ENCODE measurements at places on chromosomes 1 and 21.

GRCh38 chr1:219771080-219771479 lies 157.3 kb downstream of the SLC30A10 start:
- no peak for DNase-seq

DNA sequence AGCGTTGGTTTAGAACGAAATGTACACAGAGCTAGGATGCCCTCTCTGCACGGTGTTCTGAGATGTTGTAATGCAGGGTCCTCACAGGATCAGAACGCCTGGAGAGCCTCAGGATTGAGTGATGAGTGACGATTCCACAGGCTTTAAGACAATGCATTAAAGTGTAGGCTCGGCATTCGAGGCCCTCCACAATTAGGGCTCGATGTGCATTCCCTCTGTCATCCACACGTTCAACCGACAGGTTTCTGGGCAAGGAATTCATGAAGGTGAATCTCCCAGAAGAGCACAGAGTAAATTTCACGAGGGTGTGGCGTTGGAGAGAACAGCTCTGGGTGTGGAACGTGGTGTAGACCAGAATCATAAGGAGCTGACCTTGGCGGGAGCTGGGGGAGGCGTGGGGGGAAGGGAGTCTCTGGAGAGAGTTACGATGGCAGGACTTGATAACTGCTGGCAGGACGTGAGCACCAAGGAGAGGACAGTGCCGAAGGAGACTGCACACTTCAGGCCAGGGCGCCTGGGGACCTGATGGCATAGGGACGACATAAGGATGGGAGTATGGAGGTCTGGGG lies 51.0 kb upstream of the EFHD2 start:
- DNase-seq = no peak

- no peak for DNase-seq
Measured at GRCh38 chr1:2499986-2500596, 24.0 kb downstream of the PLCH2 start.

DNA sequence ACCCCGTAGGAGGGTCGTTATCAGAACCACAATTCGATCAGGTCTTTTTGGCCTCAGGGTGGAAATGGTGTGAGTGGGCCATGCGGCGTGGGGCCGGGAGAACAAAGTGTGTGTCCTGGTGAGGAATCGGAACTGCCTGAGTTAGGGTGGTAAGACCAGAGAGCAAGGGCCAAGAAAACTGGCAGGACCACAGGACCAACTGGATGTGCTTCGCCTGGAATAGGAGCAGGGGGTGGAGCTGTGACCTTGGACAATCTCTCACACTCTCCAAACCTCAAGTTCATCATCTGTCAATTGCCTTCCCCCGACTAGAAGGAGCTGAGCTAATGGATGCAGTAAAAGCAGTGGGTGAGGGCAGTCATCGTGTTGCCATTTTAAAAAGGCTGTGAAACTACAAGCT lies 59.5 kb downstream of the NAV1 start:
- DNase-seq = no peak

DNA sequence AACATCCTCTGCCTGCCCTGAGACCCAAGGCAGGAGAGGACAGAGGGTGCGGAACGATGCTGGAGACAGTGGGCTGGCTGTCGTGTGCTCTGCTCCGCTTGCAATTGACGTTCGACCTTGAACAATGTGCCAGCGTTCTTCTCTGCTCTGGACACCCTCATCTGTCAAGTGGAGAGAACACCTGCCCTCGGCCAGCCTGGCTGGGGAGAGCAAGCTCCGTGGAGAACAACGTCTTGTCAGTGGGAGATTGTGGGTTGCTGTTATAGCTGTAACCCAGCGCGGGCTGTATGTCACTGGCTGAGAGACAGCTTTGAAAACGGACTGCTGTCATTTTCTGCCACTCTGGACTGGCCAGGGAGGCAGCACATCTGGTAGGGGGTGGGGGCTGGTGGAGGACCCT lies 14.7 kb downstream of the KIAA1614 start:
- no peak for DNase-seq

DNA sequence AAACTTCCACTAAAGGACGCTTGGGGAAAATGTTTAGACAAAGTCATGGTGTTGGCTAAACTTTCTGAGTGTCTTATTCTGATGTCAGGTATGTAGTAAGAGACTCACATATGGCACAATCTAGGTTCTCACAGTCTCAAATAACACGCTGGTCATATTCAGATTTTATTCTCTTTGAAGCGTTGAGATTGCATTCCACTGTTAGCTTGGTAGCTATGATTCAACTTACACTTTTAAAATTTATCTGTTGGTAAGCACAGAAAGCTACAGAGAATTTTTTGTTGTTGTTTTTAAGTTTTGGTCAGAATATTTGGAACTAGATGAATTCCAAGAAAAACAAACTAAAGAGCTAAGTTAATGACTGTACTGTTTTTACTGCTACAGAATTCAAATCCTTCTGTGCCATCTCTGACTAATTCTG lies 126.7 kb downstream of the PRRX1 start:
- DNase-seq = no peak

DNA sequence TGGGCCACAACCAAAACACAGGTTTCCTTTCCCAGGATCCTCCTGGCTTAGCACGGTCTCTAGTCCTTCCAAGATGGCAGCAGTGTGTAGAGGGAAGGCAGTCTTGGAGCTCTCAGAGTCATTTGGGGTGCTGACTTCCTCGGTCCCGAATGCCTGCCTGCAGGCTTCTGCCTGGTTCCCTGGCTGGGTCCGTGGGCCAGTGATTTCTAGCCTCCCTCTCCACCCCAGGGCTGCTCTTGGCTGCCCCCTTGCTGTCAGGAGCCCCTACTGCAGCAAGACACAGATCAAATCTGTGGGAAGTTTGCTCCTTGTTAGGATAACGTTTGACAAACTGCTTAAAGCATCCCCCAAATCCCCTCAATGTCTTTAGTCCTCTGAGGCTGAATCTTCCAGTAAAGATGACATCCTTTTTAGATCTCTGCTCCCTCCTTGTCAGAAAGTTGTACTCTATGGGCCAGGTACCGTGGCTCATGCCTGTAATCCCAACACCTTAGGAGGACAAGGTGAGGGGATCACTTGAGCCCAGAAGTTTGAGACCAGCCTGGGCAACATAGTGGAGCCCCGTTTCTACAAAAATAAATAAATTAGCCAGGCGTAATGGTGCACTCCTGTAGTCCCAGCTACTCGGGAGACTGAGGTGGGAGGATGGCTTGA lies 272.5 kb downstream of the RRAGC start:
- no peak for DNase-seq

GRCh38 chr1:66563094-66563800 lies 29.3 kb downstream of the SGIP1 start:
- DNase-seq = peak; percentile 97

GRCh38 chr1:168772428-168773060 lies 43.5 kb upstream of the DPT start:
- no peak for DNase-seq

GRCh38 chr1:209417761-209418160 lies 165.8 kb upstream of the CAMK1G start:
- no peak for DNase-seq

DNA sequence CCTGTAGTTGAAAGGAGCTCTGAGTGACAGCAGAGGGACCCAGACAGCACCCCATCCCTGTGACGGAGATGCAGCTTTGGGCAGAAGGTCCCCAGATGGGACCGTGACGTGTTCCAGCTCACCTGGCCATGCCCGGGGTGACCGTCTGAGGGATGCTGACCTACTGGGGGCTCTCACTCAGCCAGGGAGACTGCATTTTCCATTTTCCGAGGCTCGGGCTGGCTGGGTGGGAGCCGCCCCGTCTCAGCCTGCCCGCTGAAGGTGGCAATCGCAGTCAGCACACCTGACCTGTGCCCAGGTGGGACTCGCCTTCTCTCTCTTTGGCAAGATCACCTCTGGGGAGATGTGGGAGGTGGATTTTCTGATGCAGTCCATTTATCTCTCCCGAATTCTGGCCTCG lies 127.2 kb downstream of the AJAP1 start:
- no peak for DNase-seq

DNA sequence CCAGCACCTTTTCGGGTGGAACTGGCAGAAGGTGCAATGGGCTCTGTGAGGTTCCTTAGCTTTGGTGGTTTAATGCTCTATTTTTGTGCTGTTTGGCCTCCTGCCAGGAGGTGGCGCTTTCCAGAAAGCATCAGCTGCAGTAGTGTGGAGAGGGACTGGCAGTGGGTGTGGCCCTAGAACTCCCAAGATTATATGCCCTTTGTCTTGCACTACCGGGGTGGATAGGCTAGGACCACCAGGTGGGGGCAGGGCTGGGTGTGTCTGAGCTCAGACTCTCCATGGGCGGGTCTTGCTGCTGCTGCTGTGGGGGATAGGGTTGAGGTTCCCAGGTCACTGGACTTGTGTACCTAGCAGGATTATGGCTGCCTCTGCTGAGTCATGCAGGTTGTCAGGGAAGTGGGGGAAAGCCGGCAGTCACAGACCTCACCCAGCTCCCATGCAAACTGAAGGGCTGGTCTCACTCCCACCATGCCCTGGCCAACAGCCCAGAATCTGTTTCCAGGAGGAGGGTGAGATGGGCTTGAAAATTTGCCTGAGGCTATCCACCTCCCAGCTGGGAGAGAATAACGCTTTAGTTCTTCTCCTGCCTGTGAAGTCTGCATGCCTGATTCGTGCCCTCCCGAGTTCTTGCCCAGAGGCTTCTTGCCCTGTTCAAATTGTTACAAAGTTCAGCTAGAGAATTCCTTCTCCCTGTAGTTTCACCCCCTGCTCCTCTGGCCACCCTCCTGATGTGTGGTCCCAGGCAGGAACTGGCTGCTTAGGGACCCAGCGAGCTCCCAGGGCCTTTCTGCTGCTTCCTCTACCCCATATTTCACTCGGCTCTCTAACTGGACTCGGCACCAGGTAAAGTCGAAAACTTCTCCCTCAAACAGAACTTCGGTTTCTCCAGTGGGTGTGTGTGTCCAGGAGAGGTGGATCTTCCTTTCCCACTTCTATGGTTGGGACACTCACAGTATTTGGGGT lies 76.5 kb upstream of the BTG3 start:
- no peak for DNase-seq

DNA sequence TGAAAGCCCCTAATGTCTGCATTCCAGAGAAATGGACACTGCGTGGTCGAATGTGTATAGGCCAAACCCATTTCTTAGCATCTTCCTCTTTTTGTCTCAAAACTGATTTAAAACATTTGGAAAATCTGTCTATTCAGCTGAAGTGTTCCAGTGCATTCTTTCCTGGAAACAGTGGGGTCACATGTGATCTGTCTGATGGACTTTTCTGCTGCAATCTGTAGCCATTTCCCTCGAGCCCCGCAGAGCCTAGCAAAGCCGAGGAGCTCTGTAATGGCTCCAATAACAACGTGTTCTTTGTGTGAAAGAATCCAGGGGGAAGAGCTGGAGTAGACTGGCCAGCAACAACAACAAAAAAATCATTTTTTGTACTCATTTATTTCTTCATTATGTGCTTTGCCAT lies 329.3 kb downstream of the BARHL2 start:
- DNase-seq = no peak

- DNase-seq = no peak
Measured at GRCh38 chr21:24852610-24853195, 754.6 kb downstream of the MRPL39 start.

GRCh38 chr1:25461849-25462248 lies 31.2 kb downstream of the MACO1 start:
- DNase-seq = no peak

DNA sequence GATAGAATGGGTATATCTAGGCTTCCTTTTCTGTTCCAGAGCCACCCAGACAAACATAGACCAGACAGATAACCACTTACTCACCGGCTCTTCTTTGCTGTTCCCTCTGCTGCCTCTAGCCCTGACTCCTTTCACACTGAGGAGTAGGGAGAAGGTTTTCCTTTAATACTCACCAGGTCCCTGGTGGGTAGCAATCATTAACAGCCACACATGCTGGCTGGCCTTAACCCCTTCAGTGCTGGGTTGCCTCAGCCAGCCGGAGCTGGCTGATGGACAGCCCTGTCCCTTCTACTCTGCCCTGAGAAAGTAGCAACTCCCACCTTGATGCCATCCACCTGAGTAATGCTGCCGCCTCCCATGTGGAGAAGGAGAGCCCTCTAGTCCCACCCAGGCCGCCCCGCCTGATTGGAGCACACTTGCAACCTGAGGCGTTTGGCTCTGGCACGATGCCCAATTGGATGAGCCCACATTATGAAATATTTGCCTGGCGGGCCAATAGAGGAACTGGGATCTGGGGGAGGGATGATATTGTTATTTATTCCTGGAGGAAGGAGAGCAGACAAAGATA lies 71.6 kb downstream of the PLEKHA6 start:
- DNase-seq = no peak

DNA sequence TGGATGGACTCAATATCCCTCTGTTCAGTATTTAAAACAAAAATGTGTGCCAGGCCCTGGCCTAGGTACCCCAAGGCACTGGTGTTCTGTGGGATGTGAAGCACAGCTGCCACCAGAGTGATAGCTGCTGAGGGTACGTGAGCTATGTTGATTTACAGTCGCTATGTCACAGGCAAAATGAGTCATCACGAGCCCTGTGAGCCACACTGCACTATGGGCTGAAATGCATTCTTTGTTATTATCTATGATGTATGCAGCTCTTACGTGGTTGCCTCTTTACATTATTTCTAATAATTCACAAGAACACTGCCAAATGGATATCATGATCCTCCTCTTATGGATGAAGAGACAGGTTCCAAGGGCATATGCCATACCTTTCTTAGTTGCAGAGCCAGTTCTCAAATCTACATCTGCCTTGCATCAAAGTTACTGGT lies 2.1 kb downstream of the TEX38 start:
- DNase-seq = no peak

GRCh38 chr1:226722901-226723656 lies 16.0 kb downstream of the ITPKB start:
- no peak for DNase-seq

DNA sequence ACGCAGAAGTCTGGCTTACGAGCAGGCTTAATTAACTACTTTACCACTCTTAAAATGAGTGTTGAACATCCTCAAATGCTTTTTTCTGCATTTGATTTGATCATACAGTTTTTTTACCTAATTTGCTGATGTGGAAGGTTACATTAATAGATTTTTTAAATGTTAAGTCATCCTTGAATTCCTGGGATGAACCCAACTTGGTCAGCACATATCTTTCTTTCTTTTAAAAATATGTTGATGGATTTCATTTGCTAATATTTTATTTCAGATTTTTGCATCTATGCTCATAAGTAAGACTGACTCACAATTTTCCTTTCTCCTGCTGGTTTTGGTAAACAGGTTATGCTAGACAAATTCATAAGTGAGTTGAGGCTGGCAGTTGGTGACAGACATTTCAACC lies 82.9 kb downstream of the LHX4 start:
- DNase-seq = no peak

- no peak for DNase-seq
Measured at GRCh38 chr1:119736649-119737039, 24.9 kb downstream of the PHGDH start.

DNA sequence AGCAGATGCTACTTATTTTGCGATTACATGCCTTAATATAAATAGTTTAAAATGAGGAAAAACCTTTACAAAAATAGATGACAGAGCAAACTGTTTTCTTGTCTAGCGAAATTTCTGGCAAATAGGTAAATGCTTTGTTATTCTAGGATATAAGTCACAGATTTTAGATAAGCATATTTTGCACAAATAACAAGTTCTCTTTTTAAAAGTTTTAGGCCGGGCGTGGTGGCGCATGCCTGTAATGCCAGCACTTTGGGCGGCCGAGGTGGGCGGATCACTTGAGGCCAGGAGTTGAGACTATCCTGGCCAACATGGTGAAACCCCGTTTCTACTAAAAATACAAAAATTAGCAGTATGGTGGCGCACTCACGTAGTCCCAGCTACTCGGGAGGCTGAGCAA lies 20.3 kb upstream of the ERRFI1 start:
- no peak for DNase-seq
